ENCODE measurements at places on chromosomes 5 and 9.

GRCh38 chr5:885529-885928 lies 7.1 kb downstream of the BRD9 start:
- DNase-seq, result no peak

DNA sequence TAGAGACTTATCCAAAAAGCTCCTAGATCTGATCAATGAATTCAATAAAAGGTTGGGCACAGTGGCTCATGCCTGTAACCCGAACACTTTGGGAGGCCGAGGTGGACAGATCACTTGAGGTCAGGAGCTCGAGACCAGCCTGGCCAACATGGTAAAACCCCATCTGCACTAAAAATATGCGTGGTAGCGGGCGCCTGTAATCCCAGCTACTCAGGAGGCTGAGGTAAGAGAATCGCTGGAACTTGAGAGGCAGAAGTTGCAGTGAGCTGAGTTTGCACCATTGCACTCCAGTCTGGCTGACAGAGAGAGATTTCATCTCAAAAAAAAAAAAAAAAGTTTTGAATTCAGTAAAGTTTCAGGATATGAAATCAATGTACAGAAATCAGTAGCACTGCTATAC lies 20.0 kb downstream of the DCTN4 start:
- DNase-seq, result no peak

DNA sequence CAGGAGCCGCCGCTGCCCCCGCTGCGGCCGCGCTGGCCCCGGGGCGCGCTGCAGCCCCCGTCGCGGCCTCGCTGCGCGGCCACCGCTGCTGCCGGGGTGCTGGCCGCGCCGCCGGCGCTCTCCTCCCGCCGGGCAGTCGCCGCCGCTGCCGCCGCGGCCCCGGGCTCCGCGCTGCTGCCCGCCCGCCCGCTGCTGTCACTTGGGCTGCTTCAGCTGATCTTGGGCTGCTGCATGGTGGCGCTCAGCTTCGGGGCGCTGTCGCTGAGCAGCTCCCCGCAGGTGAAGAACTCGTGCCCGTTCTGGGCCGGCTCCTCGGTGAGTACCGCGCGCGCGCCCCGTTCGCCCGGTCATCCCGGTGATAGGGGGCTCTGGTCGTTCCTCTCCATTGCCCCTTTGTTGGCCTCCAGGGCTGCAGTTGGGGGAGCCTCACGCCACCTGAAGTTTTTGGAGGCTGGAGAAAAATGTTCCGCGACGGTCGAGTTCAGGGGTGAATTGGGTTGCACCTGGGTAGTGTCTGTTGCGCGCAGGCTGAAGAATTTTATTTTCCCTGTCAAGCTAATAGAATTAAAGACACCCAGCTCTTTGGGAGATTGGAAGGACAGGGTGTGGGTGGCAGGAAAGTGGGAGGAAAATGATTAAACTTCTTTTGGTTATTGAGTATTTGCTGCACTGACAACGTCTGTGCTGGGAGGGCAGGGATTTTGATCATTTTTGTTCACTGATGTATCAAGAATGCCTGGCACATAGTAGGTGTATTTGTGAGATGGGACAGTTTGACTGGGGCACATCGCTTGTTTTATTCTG lies 596 bp downstream of the ENTREP1 start:
- no peak for DNase-seq

DNA sequence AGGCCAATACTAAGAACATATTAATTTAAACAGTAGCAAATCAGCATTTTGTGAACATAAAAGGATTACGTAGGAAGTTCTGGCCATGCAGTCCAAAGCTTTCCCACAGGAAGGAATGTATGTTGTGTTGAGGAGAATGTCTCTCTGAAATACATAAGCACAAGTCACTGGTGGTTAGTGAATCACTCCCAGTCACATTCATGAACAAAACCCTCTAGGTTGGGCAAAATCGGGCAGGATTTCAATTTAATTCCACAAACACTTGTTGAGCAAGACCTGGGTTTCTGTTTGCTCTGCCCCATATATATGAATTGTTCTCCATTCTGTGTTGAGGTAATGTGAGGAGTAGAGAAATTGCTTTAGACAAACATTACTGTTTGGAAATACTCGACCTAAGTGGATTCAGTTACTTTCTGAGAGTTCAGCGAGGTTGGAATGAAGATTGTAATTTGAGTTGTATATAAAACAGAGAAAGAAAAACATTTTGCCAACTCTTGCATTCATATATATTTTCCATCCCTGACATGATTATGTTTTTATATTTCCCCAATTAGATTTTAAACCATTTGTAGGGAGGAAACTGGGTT lies 127.6 kb upstream of the RPS23 start:
- no peak for DNase-seq

DNA sequence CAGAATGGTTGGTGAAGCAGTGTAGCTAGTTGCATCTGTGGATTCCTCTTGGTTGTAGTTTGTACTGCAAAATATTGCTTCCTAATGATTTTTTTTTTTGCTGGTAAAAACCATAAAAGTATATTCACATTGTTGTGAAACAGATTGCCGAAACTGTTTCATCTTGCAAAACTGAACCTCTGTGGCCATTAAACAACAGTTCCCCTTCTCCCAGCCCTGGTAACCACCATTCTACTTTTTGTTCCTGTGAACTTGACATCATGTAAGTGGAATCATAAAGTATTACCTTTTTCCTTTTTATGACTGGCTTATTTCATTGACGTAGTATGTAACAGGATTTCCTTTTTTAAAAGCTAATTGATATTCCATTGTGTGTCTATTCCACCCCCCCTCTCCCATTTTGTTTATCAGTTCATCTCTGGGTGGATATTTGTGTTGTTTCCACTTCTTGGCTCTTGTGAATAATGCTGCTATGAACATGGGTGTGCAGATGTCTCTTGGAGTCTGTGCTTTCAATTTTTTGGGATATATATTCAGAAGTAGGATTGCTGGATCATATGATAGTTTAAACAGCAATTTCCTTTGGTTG lies 11.8 kb downstream of the SUB1 start:
- DNase-seq, result no peak

DNA sequence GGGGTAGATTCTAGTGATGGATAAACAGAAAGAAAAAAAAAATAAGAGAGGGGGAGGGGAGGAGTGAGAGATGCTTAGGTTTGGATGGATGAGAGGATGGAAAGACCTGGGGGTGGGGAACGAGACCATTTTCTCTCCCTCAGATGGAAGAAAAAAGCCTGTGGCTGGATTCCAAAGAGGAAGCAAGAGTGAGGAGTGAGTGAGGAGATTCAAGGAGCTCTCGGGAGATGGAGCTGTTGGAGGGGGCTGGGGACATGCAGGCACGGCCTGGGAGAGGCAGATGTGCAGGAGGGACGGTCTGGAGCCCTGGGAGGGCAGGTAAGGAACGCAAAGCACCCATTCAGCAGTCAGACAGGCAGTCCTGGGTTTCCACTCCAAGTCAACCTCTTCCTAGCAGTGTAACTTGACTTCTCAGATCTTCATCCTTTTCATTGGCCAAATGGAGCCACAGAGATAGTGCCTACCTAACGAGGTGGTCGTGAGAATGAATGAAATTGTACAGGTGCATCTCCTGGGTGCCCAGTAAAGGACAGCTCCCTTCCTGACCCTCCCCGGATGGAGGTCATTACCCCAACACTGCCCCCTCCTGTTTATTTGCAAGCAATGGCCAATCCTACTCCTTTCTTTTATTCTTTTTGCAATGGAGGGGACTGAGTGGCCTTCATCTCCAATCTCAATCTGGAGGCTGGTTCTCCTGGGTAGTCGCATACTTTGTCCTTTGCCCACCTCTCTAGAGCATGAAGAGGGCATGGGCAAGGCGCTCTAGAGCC lies 52.2 kb downstream of the PCDH1 start:
- DNase-seq, result no peak

GRCh38 chr9:121815546-121816448 lies 164.4 kb downstream of the DAB2IP start:
- DNase-seq, result no peak

DNA sequence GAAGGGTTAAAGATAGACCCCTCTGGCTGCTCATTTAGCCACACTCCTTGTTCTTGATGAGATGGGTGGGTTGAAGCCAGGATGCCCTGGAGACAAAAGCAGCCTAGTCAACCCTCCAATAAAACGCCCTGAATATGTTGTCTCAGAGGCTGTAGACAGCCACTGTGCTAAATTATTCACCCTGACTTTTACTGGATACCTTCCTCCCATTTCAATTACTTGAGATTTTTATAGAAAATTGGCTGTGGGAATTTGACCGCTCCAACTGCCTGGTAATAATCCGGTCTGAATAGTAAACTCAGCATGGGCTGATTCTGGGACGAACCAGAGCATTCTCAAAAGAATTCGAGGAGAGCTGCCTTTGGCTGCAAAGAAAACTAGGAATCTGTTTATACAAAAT lies 104.2 kb downstream of the SNX18 start:
- no peak for DNase-seq

DNA sequence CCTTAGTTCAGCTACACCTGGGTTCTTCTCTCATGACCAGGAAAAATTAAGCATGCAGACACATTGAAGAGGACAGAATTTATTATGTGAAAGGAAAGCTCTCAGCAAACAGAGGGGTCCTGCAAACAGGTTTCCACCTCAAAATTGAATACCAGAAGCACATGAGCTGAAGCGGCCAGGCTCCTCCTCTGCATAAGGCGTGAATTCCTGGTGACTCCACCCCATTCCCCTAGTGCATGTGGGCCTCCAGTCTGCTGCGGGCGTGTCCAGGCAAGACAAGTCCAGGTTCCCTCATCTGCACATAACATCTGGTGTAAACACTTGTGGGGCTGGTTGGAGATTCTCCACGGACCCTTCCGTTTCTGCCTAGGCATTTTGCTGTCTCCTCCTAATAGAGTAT lies 1156.4 kb downstream of the FOXD4L5 start:
- DNase-seq, result no peak
